ENCODE measurements at places on chromosomes 6 and 20.

DNA sequence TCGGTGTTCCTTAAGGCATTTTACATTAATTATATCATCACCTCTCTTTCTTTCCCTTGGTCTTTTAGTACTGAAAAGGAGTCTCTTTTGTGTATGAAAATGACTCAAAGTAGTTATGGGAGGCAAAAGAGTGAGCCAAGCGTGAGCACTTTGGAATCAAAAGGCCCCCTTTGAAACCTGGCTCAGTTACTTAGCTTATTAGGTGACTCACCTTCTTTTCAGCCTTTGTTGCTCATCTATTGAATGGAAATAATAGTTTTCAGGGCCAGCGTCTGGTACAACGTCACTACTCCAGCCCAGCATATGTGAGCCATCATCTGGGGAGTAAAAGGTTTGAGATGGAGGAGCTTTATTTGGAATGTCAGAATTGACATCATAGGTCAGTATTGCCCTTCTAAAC, 147.4 kb upstream of the SCGN start:
- DNase-seq, result no peak

- DNase-seq, result no peak
Measured at GRCh38 chr6:33909737-33910136, 105.9 kb upstream of the MLN start.

GRCh38 chr20:60272790-60273189, 314.6 kb downstream of the CDH26 start:
- DNase-seq, result no peak

DNA sequence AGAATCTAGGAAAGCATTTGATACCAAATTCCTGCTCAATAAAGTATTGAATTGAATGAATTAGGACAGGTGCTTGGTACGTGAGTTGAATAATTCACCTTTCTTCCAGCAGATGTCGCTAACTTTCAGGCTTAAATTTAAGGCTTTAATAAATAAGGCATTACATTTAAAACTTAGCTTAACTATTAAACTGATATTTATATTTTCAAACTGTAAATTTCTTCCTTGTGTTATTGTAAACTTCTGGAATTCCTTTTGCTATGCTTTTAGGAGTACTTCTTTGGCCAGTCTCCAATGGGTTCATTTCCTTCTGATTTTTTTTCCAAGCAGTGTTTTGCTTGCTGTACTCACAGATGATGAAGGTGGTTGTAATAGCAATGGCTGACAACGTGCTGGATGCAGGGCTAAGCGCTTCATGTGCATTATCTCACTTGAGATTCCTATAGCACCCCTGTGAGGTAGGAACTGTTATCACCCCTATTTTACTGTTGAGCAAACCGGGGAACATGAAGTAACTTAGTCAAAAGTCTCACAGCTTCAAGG, 71.3 kb upstream of the SLC2A12 start:
- peak; percentile 23 for DNase-seq

- no peak for DNase-seq
Measured at GRCh38 chr20:13639150-13639497, 392 bp upstream of the TASP1 start.

Data from NCI-H510A (cell line).